ENCODE measurements at places on chromosomes 3 and 15.

DNA sequence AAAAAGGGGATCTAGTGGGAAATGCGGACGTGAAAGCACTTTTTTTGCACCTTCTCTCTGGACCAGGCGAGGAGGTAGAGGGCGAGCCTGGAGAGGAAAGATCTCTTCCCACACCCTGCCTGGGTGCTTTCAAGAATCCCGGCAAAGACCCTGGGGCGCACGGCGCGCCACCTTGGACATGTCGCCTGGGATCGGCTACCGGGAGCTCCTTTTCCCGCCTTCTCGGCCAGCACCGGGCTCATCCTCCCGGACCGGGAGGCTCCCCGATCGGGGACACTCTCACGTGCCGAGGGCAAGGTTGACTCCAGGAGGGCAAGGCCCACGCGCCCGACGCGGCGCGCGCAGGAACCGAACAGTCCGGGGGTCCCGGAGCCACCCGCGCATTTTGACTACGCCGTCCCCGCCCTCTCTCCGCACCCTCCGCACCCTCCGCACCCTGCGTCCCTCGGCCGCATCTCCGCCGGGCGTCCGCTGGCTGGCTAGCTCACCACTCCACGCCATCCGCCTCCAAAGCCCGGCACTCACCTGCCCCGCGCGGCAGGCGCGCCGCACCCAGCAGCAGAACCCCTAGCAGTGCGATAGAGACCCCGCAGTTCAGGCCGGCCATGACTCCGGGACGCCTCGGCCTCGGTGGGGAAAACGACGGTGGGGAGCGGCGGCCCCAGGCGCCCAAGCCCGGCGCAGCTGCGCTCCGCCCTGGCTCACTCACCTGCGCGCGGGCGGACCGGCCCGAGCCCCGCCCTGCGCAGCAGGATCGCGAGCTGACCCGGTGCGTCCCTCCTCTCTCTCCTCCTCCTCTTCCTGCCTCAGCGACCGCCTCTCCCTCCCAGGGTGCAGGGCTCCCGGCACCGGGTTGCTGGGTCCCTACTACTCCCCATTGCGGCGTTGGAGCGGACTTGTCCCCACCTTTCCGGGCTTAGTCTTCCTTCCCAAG is at the start of gene CDCP1:
TSS of gene CDCP1 (minus strand) at position 698 of the 934 bp plus-strand sequence. CDS start at position 607, 91 bp downstream.
- no peak for DNase-seq

GRCh38 chr15:59590027-59590426 is 21.6 kb upstream of the GCNT3 start:
- peak; percentile 37 for DNase-seq

- DNase-seq, result no peak
Observed at GRCh38 chr3:188571531-188572095, 417.7 kb downstream of the LPP start.

GRCh38 chr3:99172736-99173657 is 271.5 kb upstream of the DCBLD2 start:
- no peak for DNase-seq

DNA sequence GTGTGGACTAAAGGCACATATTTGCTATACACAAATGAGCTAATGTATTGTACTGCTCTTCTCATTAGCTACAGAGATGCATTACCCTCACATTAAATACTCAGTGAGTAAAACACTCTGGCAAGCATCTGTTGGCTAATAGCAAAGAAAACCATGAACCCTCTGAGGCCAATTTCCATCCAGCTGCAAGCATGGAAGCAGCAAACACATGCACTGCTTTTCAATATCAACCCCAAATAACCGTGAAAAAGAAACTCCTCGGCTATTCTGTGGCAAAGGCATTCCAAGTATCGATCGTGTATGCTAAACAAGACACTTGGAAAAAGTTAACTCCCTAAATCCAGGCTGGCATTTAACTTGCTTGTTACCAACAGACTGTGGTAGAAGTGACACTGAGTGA is 67.0 kb downstream of the PEAK1 start:
- DNase-seq, result no peak

DNA sequence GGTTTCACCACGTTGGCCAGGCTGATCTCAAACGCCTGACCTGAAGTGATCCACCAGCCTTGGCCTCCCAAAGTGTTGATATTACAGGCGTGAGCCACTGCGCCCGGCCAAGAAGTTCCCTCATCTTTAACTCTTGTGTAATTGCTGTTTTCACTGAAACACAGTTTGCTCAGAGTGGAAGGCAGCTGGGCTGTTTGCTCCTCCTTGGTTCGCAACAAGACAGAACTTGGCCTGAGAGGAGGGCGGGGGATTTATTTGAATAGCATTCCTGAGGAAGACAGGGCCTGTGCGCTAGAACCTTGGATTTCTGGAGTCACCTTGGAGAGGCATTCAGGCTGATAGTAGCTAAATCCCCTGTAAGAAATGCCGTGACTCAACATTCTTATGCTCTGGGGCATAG is 226.7 kb upstream of the MCTP2 start:
- DNase-seq, result no peak

- no peak for DNase-seq
Observed at GRCh38 chr3:49257187-49257586, 19.8 kb downstream of the C3orf62 start.

GRCh38 chr3:123693584-123694190 is 108.8 kb upstream of the HACD2 start:
- no peak for DNase-seq

DNA sequence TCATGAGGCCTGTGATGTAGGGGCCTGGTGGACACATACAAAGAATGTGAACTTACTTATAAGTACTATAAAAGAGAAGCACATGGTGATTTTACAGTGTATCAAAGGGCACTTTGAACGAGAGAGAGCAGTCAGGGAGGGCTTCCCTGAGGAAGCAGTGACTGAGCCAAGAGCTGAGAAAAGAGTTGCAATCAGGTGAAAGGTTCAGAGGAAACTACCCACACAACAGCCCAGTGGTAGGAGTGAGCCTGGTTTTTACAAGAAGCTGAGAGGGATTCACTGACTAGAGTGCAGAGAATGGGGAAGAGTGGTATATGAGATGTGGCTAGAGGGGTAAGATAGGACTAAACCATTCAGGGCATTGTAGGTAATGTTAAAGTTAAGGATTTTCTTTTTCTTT is 57.1 kb downstream of the CALML4 start:
- no peak for DNase-seq

- DNase-seq, result no peak
Observed at GRCh38 chr15:31296219-31296645, 30.4 kb upstream of the KLF13 start.

DNA sequence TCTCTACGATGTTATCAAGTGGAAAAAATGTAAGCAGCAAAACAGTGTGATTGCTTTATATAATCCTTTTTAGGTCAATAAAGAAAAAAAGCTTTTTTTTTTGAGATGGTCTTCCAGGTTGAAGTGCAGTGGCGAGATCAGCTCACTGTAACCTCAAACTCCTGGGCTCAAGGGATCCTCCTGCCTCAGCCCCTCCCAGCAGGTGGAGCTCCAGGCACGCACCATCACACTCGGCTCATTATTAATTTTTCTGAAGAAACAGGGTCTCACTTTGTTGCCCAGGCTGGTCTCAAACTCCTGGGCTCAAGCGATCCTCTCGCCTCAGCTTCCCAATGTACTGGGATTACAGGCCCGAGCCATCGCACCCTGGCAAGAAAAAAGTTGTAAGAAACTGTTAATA is 17.3 kb downstream of the RNF168 start:
- no peak for DNase-seq

- no peak for DNase-seq
Observed at GRCh38 chr15:37094915-37095711, 5.2 kb downstream of the MEIS2 start.

DNA sequence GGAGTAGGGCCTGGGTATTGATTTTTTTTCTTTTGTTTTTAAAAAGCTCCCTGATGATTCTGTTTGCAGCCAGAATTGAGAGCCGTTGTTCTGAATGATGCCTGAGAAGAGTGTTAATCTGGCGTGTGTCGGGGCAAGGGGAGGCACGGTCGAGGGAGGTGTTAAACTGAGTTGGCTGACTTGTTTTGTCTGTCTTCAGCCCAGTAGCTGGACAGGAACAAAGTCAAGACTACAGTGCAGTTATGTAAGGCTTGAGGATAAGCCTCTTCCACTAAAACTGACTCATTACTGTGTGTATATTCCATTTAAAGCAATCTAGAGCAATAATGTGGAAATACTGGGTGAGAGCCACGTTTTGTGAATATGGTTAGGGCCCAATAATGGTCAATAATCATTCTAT is 119.0 kb upstream of the DLG1 start:
- DNase-seq, result no peak

- no peak for DNase-seq
Observed at GRCh38 chr3:187237741-187238140, 40.5 kb downstream of the RTP1 start.

DNA sequence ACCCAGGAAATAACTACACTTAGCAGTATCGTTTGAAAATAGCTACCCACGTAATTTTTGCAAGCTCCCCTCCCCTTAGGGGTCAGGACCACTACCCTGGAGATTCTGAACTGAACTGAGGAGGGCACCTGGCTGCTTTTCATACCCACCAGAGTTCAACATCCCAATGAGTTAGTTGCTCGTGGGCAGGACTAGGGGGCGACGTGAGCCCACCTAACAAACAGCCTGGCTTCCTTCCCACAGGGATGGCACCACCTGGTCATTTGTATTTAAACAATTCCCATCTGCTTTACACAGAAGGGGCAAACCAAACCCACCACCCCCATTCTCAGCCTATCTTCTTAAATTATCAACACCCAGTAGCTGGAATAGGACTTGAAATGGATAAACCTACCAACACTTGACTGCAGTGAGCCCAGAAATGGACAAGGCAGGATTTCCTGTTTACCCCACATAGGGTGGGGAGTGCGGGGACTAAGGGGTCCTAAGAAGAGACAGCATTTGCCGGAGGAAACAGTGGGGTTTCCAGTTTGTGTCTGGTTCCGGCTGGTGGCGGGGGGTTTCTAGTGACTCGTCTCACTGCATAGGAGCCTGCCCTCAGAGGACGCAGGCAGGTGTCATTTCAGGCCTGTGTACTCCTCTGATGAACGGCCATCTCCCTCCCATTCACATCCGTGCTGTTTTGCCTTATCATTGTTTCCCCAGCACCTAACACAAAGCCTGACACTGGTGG is 11.6 kb upstream of the VGLL4 start:
- DNase-seq, result no peak

DNA sequence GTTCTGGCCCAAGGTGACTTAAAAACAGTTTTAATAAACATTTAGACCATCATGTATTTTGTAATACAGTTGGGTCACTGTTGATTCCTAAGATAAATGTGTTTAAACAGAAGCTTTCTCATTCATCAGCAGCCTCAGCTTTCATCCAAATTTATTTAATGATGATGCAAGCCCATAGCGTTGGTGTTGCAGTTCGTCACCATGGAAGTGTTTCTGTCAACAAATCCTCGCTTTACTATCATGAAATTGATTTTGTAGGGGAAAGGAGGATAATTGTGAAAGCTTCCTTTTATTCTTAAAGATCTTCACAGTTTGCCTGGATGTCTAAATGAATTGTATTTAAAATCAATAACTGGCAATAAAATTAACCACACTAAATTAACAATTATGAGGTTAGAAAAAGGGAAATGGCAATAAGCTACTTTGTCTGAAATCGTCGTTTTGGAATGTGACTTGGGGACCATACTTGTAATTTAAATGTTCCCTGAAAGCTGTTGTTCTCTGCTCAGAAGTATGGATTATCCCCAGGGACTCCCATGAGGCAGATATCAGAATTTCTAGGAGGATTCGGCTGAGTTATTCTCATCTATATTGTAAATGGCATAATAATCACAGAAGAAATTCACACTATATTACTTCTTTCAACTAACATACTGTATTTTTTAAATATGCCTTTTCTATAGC is 29.0 kb downstream of the CMSS1 start:
- no peak for DNase-seq

- no peak for DNase-seq
Observed at GRCh38 chr3:173622166-173622565, 224.6 kb downstream of the NLGN1 start.

GRCh38 chr3:194296454-194297263 is 54.5 kb downstream of the CPN2 start:
- no peak for DNase-seq

- DNase-seq, result no peak
Observed at GRCh38 chr3:55891106-55891505, 404.0 kb upstream of the WNT5A start.

DNA sequence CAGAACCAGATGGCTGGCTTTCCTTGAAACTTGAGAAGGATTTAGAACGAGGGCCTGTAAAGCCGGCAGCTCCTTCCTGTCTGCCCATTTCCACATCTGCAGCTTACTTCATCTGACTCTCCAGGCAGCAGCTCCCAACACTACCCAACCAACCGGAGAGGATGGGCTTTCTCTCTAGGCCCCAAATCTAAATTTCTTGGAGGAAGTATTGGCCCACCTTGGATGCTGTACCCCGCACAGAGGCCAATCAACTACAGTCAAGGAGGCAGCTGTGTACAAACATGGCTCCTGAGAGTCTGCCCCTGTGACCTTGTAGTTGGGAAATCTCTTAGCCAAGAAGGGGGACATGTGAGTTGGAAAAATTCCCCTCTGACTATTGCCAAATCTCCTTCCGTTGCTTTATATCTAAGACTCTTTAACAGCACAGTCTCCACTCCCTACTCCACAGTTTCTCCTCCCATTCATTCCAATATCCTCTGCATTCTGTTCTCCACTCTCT is 8.0 kb upstream of the ACAP2 start:
- DNase-seq, result no peak

DNA sequence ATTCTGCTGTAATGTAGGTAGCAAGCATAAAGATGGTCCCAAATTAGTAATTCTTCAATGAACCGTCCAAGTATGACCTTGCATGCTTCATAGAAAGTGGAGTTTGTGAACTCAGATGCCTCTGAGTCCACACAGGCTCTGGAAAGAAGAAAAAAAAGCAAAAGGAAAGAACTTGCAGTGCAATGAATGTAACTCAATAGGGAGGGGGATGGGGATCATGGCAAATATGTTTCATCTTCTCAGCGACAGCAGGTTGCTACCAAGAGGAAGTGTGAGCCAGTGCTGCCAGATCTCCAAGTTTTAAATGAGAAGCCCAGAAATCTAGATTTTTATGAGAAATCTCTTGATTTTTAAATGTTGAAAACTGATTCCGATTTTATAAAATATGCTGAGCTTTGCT is 50.3 kb downstream of the IL20RB start:
- no peak for DNase-seq

DNA sequence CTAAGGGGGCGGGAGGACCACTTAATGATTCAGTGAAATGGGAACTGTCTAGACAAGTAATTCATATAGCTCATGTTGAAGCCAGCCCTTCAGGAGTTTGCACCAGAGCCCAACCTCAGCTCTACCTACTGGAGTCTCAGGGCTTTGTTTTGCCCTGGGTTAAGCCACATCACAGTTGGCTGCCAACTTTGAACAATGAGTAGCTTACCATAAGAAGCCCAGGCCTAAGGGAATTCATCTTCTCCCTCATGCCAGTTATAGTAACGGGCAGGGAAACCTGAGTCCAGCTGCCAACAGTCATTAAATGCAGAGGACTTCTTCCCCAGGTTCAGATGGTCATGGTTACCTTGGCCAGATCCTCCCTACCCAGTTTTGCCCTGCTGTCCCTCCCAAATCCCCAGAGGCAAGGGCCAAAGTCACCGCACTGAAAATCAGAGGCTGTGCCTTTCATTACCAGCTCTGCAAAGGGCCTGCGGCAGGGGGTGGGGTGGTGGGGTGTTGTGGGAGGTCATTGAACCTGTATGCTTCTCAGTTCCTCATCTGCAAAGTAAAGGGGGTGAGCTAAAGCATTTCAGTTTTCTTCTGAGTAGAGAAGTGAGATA is 302.2 kb upstream of the NR2E3 start:
- DNase-seq, result no peak

All from T-helper 2 cell treated with Interferon-gamma antibody and Interleukin-4, amounts not matched to agents 5 μg/mL and 100 μg/mL, for 36 hours (primary cell).